ENCODE measurements at places on chromosomes 3 and 15.

- no peak for DNase-seq
These were observed 62.9 kb downstream of the FBN1 start for GRCh38 chr15:48582452-48583247.

DNA sequence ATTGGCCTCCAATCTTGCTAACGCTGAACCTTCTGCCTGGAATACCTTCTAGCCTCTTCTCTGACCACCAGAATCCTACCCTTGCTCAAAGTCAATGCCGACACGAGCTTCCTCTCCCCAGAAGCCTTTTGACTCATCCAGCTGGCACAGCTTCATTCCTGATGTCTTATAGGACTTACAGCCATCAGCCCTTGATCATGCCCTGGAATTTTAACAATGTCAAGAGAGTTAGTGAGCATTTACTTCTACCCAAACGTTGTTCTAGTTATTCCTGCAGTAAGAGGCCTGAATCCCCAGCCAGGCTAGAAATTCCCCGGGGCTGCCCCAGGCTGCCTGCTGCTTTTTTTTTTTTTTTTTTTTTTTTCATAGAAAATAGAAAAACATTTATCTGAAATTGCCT lies 3.9 kb downstream of the CYP1A2 start:
- no peak for DNase-seq

DNA sequence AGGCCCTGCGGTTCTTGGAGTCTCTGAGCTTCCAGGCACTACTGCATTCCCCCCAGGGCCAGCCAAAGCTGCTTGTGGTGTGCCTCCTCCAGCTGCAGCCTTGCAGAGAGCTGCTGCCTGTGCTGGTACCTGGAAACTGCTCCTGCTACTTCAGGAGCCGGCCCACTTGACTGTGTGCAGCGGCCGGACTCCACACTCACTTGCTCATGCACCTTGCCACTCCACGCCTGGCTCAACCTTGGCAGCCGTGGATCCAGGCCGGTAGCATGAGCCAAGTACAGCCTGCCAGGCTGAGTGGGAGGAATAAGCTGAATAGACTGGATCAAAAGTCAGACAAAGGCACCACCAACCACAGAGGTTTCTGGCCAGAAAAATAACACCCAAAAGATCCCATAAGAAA lies 169.7 kb downstream of the TJP1 start:
- no peak for DNase-seq

DNA sequence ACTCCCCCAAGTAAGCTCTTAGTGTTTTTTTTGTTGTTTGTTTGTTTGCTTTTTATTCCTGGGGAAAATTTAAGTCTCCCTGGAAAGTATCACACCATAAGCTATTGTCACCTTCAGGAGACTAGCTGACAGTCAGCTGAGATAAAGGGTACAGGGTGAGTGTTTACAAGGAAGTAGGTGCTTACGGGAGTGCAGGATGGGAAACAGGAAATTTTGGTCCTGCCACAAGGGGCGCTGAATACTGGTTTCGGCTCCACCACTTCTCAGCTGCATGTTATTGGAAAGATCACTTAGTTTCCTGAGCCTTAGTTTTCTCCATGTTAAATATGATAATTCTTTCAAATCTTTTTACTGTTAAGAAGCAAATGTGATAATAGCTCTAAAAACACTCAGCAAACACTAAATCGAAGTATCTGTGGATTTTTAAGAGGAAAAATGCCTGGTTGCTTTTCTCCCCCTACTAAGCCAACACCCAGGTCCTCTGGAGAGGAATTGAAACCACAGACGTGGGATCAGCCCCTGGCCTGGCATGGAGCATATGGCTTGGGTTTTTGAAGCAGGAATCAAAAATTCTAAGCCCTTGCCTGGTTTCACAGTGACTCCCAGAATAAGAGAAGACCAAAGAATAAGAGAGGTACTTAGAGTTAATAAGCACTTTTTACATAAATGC lies 90.7 kb downstream of the SCN11A start:
- no peak for DNase-seq

DNA sequence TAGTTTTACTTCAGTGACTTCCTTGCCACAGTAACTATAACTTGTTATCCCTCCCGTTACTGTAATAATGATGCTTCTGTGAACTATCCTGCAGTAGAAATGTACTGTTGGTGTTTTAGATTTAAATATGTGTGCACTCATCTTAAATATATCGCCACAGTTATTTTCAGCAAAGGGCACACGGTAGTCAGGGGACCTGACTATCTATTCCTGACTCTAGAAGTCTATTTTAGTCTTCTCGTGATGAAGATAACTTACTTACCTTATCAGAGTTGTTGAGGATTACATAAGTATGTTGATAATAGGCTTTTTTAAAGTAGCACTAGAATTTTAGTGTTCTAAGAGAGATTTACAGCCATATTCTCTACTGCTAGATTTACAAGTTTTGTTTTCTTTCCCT lies 65.3 kb downstream of the ECT2 start:
- DNase-seq, result no peak

- no peak for DNase-seq
These were observed 35.2 kb downstream of the CMSS1 start for GRCh38 chr3:99852851-99853250.

DNA sequence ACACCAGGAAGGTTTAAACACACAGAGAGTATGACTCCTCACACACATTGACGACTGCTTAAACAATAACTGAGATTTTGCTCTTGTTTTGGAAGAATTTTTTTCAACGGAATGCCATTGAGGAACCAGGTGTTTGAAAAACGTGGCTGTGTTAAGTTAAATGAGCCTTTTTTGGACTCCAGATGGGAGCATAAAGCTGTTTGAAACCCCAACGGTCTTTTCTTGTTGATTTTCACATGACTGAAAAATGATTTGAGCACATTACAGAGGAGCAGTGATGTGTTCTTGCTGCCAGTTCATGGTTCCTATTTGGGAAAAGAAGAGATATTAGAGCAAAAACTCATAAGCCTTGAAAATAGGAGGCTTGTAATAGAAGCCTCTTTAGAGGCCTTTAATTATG lies 97.8 kb upstream of the SELENOK start:
- no peak for DNase-seq

DNA sequence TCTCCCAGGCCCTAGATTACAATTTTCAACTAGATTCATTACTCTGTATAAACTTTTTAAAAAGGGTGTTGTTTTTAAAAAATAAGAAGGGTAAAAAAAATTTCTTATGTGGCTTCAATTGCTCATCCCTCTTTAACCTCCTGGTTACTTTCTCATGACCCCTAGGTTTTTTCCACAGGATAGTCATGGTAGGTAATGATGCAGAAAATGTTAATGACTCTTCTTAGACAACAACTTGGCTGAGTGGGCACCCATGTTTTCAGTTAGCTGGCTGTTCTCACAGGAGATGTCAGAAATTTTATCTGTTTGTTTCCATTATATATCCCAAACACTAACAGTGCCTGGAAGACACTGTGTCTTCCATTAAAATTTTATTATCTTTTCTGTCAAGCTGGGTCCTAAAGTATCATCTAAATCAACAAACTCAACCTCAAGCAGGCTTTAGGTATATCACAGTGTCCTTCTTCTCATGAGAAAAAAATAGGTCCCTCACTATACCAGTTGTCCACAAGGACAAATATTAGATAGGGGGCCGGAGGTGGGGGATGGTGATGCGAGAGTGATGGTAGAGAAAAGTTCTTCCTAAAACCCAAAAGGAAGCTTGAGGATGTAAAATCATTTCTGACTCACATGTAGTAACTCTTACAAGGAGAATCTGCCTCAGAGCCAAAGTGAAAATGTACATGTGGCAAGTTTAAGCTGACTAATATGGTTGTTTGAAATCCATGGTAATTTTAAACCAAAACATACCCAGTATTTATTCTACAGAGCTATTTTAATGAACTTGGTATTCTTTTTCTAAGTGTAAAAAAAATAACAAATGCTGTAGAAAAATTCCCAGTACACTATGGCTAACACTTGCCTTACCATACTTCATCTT lies 43.3 kb downstream of the PLOD2 start:
- no peak for DNase-seq

- no peak for DNase-seq
These were observed 12.5 kb downstream of the PLA2G4B start for GRCh38 chr15:41851167-41851523.

DNA sequence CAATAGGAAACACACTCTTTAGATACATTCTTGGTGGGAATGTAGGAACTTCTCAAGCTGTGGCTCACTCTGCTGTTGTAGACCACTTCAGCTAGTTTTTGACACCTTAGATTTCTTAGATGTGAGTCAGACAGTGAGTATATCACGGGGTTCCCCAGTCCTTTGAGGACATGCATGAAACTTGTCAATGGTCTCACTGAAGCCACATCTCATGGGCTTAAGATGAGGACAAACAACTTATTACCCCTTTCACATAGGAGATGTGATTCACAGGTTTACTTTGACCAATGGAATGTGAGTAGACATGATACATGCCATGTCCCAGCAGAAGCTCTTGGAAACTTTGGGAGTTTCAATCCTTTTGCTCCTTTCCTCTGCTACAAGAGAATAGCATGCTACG lies 325.5 kb downstream of the CHST2 start:
- no peak for DNase-seq

GRCh38 chr3:56894881-56895431 lies 93.2 kb upstream of the ARHGEF3 start:
- DNase-seq, result no peak

DNA sequence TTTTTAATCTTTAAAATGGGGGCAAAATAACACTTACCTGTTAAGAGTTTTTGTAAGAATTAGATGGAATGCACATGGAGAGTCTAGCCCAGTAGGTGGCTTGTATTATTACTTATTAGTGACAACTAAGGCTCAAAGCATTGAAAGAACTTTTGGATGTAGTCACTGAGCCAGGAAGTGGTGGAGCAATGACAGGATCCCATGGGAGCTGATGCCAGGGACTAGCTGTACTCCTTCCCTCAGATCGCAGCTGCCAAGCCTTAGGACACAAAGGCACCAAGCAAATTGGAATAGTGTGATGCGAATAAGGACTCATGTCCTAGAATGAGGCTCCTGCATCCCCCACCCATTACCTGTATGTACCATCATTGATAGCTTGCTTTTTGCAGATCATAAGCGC lies 370.4 kb upstream of the RGMA start:
- no peak for DNase-seq

DNA sequence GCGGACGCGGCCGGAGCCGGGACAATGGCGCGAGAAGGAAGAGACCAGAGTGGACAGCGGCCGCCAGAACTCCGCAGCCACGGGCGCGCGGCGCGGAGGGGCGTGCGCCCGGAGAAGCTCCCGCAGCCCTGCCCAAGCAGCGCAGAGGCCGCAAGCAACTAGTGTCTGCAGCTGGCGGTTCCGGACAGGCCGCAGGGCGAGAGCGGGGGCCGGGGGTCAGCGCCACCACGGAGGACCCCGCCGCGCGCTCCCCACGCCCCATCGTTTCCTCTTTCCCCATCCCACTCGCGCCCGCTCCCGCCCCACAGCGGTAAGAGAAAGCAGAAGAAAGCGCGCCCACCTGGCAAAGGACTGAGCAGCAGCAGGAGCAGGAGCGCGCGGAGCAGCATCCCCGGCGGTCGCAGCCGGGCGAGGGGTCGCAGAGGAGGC lies 440 bp downstream of the PRTG start:
- no peak for DNase-seq

- no peak for DNase-seq
These were observed 166.9 kb downstream of the DCLK3 start for GRCh38 chr3:36597422-36597821.

DNA sequence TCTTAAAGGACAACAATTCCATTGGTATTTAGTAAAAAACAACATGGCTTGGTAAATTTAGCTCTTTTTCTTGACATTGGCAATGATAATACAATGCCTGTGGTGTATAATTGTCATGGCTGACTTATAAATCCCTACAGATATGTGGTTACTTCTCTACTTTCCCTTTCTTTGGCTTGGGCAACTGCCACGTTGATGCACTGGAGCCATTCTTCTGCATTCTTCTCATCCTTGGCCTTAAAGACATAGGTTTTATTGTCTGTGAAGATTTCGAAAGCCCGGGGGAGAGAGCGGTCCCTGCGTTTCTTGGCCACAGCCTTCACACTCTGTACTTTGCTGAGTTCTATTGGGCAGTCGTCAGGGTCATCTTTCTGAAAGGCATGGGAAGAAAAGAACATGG lies 101.1 kb upstream of the CCNL1 start:
- no peak for DNase-seq

GRCh38 chr3:46293035-46293724 lies 50.9 kb downstream of the CCR3 start:
- no peak for DNase-seq

DNA sequence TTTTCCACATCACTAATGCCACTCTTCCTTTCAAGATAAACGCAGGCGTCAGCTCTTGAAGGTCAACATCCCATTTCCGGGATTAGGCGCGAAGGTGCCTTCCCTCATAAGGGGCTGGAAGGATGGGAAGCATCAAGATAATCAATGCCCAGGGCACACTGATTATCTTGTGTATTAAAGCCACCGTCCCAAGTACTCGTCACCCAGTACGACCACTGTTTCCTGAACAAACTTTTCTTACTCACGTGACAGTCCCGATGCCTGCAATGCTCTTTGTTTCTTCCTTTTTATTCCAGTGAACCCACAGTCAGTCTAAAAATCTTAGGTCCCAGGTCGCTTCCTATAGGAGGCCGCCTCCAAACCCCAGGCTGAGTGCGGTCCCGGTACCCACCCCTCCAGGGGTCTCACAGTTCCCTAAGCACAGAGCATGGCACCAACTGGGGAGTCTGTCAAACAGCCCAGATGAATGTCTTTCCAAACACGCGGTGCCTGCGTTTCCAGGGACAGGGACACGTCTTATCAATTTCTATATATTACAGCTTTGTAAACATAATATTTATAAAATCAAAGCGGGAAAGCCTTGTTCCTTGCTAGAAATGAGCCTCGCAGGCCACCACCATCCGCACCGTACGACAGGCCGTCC lies 589 bp downstream of the ANAPC13 start:
- DNase-seq, result no peak

DNA sequence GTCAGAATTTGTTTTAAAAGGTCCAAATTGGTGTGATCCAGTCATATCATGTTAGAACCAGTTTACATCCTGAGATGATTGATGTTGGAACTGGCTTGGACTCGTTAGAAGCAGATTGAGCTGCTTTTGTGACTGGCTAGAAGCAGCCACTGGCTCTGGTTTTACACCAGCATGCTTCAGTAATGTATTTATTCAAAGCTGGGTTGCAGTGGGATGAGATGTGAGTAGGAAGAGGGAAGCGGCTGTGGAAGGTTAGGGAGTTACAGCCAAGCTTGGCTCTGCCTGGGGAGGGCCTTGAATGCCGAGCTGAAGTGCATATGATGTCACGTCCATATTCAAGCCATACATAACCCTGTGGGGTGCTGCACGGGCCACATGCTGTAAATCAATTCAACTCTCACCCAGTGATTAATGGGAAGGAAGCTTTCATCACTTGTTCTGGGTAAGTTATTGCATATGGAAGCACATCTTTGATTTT lies 104.0 kb upstream of the SMAD3 start:
- no peak for DNase-seq

Measured in mesothelial cell of epicardium (in vitro differentiated cells).